ENCODE measurements at places on chromosomes 11 and 22. TPM values are rescaled to one million over a fixed set of nuclear protein-coding genes. Genes with fewer than 3 reads are reported as not detected.

The OR10D3 gene
- total RNA-seq = not detected

The TENM4 gene
- 7.3 TPM for total RNA-seq

The CYB5R2 gene
- 2.4 TPM for total RNA-seq

The OR6X1 gene
- not detected for total RNA-seq

The DAGLA gene
- total RNA-seq = 5.1 TPM

The CASP1 gene
- 32.0 TPM for total RNA-seq

The OSM gene
- total RNA-seq = not detected

The PLEKHA7 gene
- 0.39 TPM for total RNA-seq

The GAL gene
- 2.8 TPM for total RNA-seq

The CASP5 gene
- not detected for total RNA-seq

The NCF4 gene
- total RNA-seq = not detected

The HORMAD2 gene
- not detected for total RNA-seq

The SRRD gene
- total RNA-seq = 31.3 TPM

The ASCL3 gene
- not detected for total RNA-seq

The MS4A15 gene
- not detected for total RNA-seq

The CATSPERZ gene
- not detected for total RNA-seq

The TMEM218 gene
- 22.5 TPM for total RNA-seq

The RPUSD4 gene
- total RNA-seq = 18.0 TPM

The TMEM45B gene
- total RNA-seq = 0.35 TPM

The CCDC73 gene
- total RNA-seq = not detected

The OR4S2 gene
- total RNA-seq = not detected

The ISX gene
- not detected for total RNA-seq

The MYOD1 gene
- total RNA-seq = not detected

The RNF26 gene
- total RNA-seq = 19.4 TPM

The OR2D2 gene
- total RNA-seq = 0.35 TPM

The GNB1L gene
- 6.2 TPM for total RNA-seq

The C22orf31 gene
- total RNA-seq = not detected
